Memory B cell (primary cell): ENCODE measurements at places on chromosomes 11 and 22.

DNA sequence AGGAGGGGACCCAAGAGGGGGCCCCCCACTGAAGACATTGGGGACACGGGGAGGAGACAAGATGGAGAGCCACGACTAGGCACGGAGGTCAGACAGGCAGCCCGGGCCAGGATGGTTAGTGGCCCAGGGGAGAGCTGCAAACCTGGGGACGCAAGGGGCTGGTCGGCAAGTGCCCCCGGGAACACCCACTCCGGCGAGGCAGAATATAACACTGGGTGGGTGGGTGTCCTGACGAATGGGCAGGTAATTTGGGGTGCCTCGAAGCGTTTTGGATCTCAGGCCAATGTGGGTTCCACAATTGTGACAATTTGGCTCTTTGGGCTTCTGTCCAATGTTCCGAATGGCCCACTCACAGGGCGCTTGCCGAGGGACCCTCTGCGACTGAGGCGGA, 9.9 kb downstream of the IGF2 start:
- peaks cover 40% of the 10 kb centered on the region for H3K27me3 ChIP-seq
- no peak for DNase-seq
- peaks cover 4% of the 10 kb centered on the region for H3K36me3 ChIP-seq
- H3K4me1 ChIP-seq = peaks cover 4% of the 10 kb centered on the region

DNA sequence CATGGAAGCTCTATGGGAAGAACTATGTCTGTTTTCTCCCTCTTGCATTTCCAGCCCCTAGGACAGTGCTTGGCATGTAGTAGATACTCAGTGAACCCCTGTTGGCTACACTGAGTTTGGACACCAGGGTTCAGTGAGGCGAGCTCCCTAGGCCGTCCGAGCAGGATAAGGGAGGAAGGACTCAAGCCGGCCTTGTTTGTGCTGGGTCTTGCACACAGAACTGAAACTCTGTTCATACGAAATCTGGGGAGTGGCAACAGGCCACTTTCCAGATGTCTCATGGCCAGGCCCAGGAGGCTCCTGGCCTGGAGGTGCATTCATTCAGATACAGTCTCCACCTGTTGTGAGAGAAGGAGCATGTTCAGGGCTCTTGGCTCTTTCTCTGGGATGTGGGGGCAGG, 23.6 kb upstream of the LMO1 start:
- no peaks in the 10 kb centered on the region for H3K4me1 ChIP-seq
- H3K27ac ChIP-seq = no peak overlapping the region
- H3K36me3 ChIP-seq = no peaks in the 10 kb centered on the region
- no peak overlapping the region for H3K4me3 ChIP-seq

DNA sequence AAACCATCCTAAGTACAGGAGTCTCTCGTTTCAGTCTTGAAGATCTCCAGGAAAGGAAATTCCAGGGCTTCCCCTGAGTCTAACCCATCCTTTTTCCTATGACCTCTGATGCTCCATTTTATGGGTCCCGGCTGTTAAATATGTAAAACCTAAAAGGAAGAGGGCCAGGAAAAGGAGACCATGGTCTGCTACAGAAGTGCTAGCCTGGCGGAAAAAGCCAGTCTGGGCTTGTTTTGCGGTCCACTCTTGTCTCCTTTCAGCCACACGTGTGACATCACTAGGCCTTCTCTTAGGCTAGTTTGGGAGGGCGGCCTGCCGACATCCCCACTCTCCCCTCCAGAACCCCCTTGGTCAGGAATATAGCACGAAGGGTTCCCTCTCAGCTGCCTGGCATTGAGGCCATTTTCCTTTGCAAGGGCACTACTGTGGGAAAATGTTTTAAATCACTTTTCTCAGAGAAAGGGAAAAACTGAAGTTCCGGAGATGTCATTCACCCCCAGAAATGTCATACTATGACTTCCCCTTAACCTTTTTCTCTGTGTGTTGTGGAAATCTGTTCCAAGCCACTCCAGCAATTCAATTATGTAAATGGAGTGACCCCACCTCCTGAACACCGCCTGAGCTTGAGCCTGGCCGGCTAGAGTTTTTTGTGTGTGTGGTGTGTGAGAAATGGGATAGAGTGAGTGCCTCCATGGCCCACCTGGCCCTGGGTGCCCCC, 86.9 kb downstream of the UBASH3B start:
- no peak overlapping the region for H3K4me3 ChIP-seq
- no peak for DNase-seq
- peaks cover 23% of the 10 kb centered on the region for H3K4me1 ChIP-seq
- H3K36me3 ChIP-seq = no peaks in the 10 kb centered on the region

GRCh38 chr11:120828847-120829246, 195.1 kb upstream of the TBCEL start:
- DNase-seq = no peak
- no peaks in the 10 kb centered on the region for H3K4me1 ChIP-seq
- H3K36me3 ChIP-seq = no peaks in the 10 kb centered on the region
- no peak overlapping the region for H3K27ac ChIP-seq
- peaks cover 8% of the 10 kb centered on the region for H3K27me3 ChIP-seq

DNA sequence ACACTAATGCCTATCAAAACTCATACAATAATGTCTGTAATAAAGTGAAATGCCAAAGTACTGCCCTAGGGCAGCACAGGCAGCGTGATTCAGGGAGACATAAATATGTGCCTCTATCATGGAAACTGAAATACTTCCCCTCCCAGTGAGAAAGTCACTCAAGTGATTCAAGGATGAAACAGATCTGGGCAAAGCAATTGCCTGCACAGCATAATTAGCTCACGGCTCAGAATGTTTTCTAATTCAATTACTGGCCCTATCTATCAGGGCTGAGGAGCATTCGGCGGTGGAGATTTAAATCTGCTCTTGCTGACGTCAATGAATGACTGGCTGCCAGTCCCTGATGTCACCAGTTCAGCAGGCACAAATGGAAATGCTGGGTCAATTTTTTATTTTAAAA, 27.7 kb upstream of the PPP2R1B start:
- H3K36me3 ChIP-seq = peaks cover 29% of the 10 kb centered on the region
- peaks cover 10% of the 10 kb centered on the region for H3K4me1 ChIP-seq
- no peak overlapping the region for H3K27ac ChIP-seq
- H3K27me3 ChIP-seq = no peaks in the 10 kb centered on the region

DNA sequence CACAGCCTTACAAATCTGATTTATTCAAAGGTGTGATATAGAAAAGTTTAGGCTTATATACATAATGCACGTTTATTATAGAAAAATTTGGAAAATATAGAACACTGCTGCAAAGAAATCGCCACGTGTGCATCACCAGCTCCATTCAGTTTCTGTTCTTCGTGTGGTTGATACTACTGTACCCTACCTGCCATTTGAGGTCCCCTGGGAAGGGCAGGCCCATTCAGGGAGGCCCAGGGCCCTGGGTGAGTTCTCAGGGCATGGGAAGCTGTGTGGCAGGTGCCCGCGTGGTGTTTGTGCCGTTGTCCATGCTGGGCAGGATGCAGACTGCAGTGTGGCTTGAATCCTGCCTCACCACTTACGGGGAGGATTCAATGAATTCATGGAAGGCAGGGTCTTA, 60.8 kb downstream of the TBC1D22A start:
- H3K36me3 ChIP-seq = peaks cover 57% of the 10 kb centered on the region
- H3K27ac ChIP-seq = no peak overlapping the region
- no peaks in the 10 kb centered on the region for H3K27me3 ChIP-seq
- H3K4me1 ChIP-seq = peaks cover 63% of the 10 kb centered on the region
- H3K4me3 ChIP-seq = no peak overlapping the region
- DNase-seq = no peak

GRCh38 chr11:44811841-44812448, 85.2 kb downstream of the TSPAN18 start:
- H3K27me3 ChIP-seq = no peaks in the 10 kb centered on the region
- no peak overlapping the region for H3K27ac ChIP-seq
- no peak overlapping the region for H3K4me3 ChIP-seq
- H3K4me1 ChIP-seq = no peaks in the 10 kb centered on the region

DNA sequence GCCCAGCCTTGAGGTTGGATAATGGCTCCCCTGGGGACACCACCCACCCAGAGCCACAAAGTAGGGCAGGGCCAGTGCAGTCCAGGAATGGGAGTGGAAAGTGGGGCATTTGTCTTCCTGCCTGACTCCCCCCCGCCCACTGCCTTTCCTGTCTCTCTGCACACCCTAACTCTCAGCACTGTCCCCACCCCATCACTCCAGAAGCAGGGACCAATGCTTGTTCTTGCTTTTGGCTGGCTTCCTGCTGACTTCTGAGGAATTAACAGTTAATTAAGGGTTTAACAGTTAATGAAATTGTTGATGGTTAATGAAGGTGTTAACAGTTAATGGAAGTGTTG, 4.7 kb downstream of the PITPNM1 start:
- DNase-seq = no peak
- H3K27ac ChIP-seq = no peak overlapping the region
- H3K27me3 ChIP-seq = no peaks in the 10 kb centered on the region
- H3K4me1 ChIP-seq = peaks cover 19% of the 10 kb centered on the region
- no peak overlapping the region for H3K4me3 ChIP-seq
- peaks cover 23% of the 10 kb centered on the region for H3K36me3 ChIP-seq

GRCh38 chr11:63564056-63564774, 1.0 kb upstream of the PLAAT2 start:
- DNase-seq = no peak
- no peak overlapping the region for H3K4me3 ChIP-seq
- H3K36me3 ChIP-seq = no peaks in the 10 kb centered on the region
- H3K4me1 ChIP-seq = peaks cover 20% of the 10 kb centered on the region

DNA sequence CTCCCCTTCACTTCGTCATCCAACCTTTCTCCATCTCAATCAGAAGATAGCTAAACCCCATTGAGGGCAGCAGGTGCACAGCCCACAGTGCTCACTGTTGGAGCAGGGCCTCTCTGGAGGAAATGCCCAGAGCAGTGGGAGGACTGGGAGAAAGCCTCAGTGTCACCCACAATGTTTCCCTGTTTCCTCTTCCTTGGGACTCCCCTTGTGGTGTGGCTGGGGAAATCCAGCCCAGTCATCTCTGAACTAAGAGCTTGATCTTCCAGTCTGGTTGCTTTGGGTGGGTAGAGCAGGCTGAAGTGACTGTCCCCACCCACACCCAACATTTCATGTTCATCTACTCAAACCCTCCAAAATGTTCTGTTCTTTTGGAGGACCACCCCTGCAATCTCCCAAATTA, 29.8 kb upstream of the EED start:
- no peaks in the 10 kb centered on the region for H3K27me3 ChIP-seq
- H3K4me3 ChIP-seq = no peak overlapping the region
- H3K36me3 ChIP-seq = no peaks in the 10 kb centered on the region
- no peak for DNase-seq

- no peak overlapping the region for H3K4me3 ChIP-seq
- no peak overlapping the region for H3K27ac ChIP-seq
- no peak for DNase-seq
These were observed 74.7 kb downstream of the MN1 start for GRCh38 chr22:27726686-27727449.
